Tibial artery (tissue), 4 donors: ENCODE measurements at places on chromosomes 2 and 18.

DNA sequence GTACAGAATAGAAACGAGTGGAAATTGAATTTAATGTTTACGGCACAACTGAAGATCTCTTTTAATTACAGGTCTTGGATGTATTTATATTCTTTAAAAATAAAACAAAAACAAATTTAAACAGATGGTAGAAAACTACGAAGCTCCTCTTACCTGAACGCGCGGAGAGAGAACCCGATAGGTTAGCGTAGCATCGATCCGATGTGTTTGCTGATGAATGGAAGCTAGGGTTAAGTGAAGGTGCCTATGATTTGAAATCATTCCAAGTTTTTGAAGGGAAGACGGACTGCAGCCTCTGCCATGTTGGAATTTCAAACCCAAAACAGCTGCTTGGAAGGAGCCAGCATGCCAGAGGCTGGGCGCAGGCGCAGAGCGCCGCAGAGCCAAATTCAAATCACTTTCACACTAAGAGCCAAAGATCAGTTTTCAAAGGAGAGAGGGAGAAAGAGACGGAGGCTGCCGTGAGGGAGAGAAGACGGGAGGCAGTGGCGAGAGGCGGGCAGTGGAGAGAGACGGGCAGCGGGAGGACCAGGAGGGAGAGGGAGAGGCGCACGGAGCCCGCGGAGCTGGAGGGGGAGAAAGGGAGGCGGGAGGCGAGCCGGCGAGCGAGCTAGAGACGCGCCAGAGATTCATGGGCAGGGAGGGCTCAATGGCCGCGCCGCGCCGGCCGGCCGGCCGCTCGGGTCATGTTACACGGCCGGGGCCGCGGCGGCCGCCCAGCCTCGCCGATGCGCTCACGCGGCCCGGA lies at the start of gene FIGN:
Gene FIGN, minus strand, starts transcription at position 324 of the 748 bp plus-strand sequence. CDS start 1,081 bp downstream, outside the sequence.
- no peaks in the 10 kb centered on the region for H3K36me3 ChIP-seq
- DNase-seq = peak; percentile 78
- peak within 1 kb of the TSS; percentile 95 for H3K27ac ChIP-seq
- H3K27me3 ChIP-seq = no peaks in the 10 kb centered on the region
- H3K4me3 ChIP-seq = peak within 1 kb of the TSS; percentile 78

DNA sequence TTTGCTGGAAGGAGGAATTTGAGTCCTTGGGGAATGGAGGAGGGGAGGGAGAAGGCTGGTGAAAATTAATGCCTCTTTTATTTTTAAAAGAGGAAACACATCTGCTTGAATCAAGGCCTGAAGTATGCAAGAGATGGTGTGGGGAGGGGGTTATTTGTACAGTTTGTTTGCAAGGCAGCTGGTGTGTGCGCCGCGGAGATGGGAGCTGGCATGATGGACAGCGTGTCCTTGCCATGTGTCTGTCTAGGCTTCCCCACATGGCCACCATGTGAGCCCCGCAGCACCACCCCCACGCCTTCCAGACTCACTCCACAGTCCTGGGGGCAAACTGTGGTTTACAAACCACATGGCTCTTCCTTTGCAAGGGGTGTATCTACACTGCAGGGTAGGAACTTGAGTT lies 154.8 kb upstream of the APCDD1 start:
- H3K27ac ChIP-seq = no peak overlapping the region
- DNase-seq = no peak
- H3K36me3 ChIP-seq = no peaks in the 10 kb centered on the region
- no peaks in the 10 kb centered on the region for H3K4me1 ChIP-seq
- H3K4me3 ChIP-seq = no peak overlapping the region
- no peaks in the 10 kb centered on the region for H3K27me3 ChIP-seq

DNA sequence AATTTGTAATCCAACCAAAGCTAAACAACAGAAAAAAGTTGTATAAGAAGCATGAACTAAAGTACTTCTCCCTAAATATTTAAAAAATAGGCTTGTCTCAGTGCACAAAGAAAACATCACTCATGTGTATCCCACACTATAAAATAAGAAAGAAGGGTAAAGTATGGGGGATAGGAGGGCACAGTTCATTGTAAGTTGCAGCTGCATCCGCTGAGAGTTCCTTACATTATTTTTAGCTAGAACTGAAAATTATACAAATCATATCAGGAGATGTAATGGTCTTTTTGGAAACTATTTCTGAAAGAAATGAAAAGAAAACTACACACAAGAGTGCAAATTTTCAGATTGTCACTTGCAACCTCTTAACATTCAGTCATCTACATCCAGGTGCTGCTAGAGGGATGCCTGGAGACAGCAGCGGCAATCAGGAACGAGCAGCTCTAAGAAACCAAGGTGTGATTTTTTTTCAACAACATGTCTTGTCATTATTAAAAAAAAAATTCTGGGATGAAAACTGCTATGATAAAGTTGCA lies 273.6 kb downstream of the ASXL3 start:
- H3K27ac ChIP-seq = no peak overlapping the region
- no peaks in the 10 kb centered on the region for H3K27me3 ChIP-seq
- H3K36me3 ChIP-seq = no peaks in the 10 kb centered on the region
- H3K4me3 ChIP-seq = no peak overlapping the region

DNA sequence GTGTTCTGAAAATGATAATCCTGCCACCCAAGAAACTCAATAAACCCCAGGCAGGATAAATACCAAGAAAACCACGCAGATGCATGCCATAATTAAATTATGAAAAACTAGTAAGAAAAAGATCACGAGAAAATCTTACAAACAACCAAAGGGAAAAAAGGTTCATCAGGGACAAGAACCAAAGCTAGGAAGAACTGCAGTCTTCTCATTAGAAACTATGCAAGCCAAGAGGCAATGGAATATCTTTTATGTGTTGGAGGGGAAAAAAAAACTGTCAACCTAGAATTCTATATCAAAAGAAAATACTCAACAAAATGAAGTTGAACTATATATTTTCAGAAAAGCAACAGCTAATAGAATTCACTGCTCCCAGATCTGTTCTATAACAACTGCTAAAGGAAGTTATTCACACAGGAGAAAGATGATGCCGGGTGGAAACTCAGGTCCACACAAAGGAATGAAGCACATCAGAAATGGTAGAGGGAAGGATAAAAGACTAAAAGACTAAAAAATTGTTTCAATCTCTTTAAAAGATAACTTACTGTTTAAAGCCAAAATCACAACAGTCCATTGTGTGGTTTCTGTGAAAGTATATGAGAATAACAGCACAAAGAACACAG lies 55.0 kb downstream of the NDUFA10 start:
- H3K27ac ChIP-seq = no peak overlapping the region
- no peaks in the 10 kb centered on the region for H3K4me1 ChIP-seq
- no peak for DNase-seq

GRCh38 chr2:9276901-9277451 lies 70.4 kb downstream of the ASAP2 start:
- H3K27ac ChIP-seq = no peak overlapping the region
- no peak for DNase-seq
- peaks cover 8% of the 10 kb centered on the region for H3K36me3 ChIP-seq

DNA sequence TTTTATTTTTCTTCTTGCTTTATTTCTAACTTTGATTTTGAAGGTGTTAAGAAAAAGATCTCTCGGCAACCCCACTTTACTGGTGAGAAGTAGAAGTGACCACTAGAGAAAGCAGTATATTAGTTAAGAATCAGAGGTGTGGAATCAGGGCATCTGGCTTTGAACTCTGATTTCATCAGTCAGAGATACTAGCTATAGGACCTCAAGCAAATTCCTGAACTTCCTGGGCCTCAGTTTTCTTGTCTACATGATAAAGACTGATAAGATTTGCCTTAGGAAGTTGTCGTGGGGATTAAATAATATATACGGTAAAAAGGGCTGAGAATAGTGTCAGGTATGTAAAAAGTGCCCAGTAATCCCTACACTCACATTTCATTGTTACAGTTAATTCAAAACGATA lies 440.3 kb upstream of the CRIM1 start:
- no peak for DNase-seq
- H3K27me3 ChIP-seq = no peaks in the 10 kb centered on the region
- no peak overlapping the region for H3K27ac ChIP-seq
- H3K4me1 ChIP-seq = no peaks in the 10 kb centered on the region

DNA sequence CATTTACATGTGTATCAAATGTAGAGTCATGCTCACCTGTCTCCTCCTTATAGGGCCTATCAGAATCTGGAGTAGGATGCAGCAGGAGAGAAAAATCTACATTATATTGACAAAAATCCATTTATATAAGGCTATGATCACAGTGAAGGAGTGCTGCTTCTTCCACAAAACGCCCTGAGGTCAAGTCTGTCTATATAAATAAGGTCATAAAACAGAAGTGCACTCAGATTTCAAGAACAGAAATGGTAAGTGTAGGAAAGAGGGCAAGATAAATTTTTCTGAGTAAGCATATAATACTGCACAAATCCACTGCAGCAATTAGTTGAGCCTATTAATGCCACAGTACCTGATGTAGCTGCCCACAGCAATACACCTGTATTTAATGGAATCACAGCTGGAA lies 51.8 kb downstream of the COL5A2 start:
- DNase-seq = no peak
- H3K4me1 ChIP-seq = no peaks in the 10 kb centered on the region
- H3K27me3 ChIP-seq = no peaks in the 10 kb centered on the region
- H3K36me3 ChIP-seq = no peaks in the 10 kb centered on the region
- H3K4me3 ChIP-seq = no peak overlapping the region
- H3K27ac ChIP-seq = no peak overlapping the region

DNA sequence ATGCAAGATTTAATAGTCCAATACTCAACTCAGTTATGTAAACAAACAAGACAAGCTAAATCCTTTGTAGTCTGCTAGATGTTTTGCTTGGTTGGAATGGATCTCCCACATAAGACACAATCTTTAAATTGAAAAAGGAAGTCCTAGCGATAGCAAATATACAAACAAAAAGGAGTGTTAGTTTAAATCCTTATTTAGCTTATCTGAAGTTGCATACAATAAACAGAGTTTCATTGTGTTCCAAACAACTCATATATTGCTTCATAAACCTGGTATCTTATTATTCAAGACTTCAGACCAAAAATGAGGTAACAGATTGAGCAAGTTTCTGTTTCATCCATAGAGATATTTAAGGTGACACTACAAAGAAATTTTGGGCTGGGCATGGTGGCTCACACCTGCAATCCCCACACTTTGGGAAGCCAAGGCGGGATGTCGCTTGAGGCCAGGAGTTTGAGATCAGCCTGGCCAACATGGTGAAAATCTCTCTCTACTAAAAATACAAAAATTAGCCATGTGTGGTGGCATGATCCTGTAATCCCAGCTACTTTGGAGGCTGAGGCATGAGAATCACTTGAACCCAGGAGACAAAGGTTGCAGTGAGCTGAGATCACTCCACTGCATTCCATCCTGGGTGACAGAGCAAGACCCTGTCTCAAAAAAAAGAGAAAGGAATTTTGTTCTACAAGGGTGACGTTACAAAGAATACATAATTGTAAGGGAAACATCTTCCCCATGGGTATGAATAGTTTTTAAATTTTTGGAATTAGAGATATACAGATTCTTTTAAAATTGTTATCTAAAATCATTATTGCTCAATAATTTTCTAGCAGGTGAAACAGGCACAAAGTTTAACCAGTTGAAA lies 150.5 kb upstream of the L3MBTL4 start:
- H3K27me3 ChIP-seq = no peaks in the 10 kb centered on the region
- H3K36me3 ChIP-seq = no peaks in the 10 kb centered on the region
- DNase-seq = no peak

DNA sequence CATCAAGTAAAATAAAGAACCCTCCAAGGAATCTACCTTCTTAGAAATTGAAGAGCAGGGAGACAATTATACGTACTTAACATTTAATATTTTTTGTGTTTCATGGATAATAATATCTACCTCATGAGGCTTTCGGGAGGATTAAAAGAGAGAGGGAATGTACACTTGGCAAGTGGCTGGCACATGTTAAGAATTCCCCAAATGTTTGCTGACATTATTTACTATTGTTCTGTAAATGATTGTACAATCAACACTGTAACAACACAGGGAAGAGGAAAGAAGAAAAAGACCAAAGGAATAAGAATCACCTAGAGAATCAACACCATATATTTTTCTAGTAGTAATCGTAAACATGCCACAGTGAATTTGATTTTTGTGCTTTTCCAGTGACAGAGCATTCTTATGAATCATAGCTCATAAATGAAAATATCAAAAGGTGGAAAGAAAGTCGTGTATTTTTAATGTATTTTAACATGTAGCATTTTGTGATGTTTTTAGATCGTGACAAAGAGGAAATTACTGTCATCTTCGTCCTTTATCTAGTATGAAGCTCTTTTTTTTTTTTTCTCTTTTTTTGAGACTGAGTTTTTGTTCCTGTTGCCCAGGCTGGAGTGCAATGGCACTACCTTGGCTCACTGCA lies 67.3 kb downstream of the B3GNT2 start:
- no peaks in the 10 kb centered on the region for H3K36me3 ChIP-seq
- no peaks in the 10 kb centered on the region for H3K4me1 ChIP-seq
- no peak for DNase-seq

GRCh38 chr18:75170022-75170789 lies 38.7 kb downstream of the PTGR3 start:
- no peaks in the 10 kb centered on the region for H3K27me3 ChIP-seq
- no peak overlapping the region for H3K4me3 ChIP-seq
- no peak for DNase-seq
- H3K36me3 ChIP-seq = no peaks in the 10 kb centered on the region
- no peak overlapping the region for H3K27ac ChIP-seq

DNA sequence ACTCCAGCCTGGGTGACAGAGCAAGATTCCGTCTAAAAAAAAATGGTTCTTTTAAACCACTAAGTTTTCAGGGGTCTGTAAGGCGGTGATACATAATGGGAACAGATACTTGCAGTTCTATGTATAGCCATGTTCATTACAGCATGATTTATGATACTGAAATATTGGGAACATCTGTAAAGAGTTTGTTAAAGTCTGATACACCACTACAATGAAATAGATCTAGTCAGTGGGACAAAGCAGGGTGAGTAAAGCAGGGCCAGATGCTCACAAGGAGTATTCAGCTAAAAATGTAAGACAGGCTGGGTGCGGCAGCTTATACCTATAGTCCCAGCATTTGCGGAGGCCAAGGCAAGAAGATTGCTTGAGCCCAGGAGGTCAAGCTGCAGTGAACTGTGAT lies 6.2 kb upstream of the ING5 start:
- H3K4me3 ChIP-seq = no peak overlapping the region
- no peak for DNase-seq
- peaks cover 11% of the 10 kb centered on the region for H3K36me3 ChIP-seq
- no peaks in the 10 kb centered on the region for H3K27me3 ChIP-seq

DNA sequence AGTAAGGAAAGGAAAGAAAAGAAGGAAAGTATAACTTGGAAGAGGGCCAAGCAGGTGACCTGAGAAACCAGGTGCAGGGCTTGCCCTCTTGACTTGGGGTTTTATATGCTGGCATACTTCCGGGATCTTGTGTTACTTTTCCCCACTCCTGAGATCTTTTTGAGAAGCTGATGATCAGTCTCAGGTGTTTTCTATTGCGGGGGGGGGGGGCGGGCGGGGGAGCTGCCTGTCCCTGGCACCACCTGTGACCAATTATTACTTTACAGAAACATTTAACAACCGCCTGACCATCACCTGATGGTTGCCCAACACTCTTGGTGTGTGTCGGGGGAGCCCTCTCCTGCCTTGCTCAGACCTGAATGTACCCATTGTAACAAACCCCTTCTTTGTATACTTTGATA lies 6.9 kb upstream of the CASP10 start:
- no peaks in the 10 kb centered on the region for H3K36me3 ChIP-seq
- peaks cover 2% of the 10 kb centered on the region for H3K27me3 ChIP-seq
- H3K27ac ChIP-seq = no peak overlapping the region
- no peak overlapping the region for H3K4me3 ChIP-seq
- H3K4me1 ChIP-seq = no peaks in the 10 kb centered on the region

GRCh38 chr18:74110976-74111375 lies 36.7 kb downstream of the FBXO15 start:
- no peaks in the 10 kb centered on the region for H3K27me3 ChIP-seq
- H3K4me1 ChIP-seq = no peaks in the 10 kb centered on the region
- no peak overlapping the region for H3K27ac ChIP-seq
- no peak for DNase-seq
